ENCODE measurements at places on chromosomes 12 and 14.

GRCh38 chr12:44286336-44286735, 450.5 kb downstream of the TMEM117 start:
- DNase-seq, result no peak

- no peak for DNase-seq
Observed at GRCh38 chr12:109069307-109070271, 17.2 kb downstream of the USP30 start.

- no peak for DNase-seq
Observed at GRCh38 chr14:28344381-28344780, 422.2 kb upstream of the FOXG1 start.

DNA sequence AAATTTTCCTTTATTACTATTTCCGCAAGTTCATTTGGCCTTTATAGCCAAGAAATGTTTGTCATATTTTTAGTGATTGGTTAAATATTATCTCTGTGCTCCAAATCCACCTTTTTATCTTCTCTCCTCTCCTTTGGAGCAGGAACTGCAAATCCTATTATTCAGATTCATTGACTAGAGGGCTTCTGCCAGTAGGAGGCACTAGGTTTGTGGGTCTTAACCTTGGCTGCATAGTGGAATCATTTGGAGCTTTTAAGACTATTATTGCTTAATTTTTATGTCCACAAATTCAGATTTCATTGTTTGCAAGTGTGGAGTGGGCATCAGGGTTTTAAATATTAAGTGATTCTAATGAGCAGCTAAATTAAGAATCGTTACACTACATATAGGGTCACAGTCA, 75.3 kb upstream of the SYT10 start:
- no peak for DNase-seq

DNA sequence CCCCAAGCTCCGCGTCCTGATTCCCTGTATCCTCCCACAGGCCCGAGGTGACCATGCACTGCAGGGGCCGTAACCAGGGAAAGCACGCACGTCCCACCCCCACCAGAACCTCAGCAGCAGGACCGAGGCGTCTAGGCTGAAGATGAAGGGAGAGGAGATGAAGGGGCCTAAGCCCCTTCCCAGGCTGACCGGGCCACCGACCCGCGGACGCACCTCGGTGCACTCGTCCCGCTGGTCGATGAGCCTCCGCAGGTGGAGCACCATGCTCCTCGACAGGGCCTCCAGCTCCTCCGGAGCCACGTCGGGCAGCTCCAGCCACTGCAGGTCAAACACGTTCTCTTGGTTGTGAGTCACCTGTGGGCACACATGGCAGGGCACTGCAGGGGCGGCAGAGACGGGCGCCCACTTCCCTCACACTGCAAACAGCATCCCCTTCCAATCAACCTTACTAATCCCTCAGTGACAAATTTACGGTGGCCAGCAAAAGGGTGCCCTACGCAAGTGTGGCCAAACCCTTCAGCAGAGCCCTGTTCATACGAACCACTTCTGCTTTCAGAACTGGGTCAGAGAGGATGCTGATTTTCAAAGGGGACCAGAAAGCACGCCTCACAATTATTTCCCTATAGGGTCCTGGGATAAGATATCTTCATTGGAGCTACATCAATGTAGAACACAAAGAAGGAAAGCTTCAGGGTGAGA, 77.8 kb downstream of the CCDC88C start:
- no peak for DNase-seq

DNA sequence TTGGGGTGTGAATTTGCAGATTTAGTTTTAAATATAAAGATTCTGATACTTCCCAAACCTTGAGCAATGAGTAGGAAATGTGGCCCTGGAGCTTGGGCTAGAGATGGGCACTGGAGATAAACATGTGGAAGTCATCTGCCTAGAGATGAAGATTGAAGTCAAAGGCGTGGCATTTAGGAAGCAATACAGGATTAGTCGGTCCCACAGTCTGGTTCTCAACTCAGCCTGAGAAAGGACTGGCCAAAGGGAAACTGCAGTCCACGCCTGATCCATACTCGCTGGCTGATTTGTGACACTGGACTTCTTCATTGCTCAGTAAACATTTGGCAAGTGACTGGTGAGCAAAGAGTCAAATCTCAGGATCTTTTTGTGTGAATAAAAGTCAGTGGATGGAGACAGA, 268.2 kb upstream of the ATP2B1 start:
- no peak for DNase-seq

GRCh38 chr12:8047842-8048241, 15.3 kb downstream of the FOXJ2 start:
- DNase-seq, result no peak

GRCh38 chr12:47556261-47557030, 149.4 kb downstream of the RPAP3 start:
- DNase-seq, result no peak

GRCh38 chr14:41297576-41298327, 308.9 kb upstream of the LRFN5 start:
- DNase-seq, result no peak

DNA sequence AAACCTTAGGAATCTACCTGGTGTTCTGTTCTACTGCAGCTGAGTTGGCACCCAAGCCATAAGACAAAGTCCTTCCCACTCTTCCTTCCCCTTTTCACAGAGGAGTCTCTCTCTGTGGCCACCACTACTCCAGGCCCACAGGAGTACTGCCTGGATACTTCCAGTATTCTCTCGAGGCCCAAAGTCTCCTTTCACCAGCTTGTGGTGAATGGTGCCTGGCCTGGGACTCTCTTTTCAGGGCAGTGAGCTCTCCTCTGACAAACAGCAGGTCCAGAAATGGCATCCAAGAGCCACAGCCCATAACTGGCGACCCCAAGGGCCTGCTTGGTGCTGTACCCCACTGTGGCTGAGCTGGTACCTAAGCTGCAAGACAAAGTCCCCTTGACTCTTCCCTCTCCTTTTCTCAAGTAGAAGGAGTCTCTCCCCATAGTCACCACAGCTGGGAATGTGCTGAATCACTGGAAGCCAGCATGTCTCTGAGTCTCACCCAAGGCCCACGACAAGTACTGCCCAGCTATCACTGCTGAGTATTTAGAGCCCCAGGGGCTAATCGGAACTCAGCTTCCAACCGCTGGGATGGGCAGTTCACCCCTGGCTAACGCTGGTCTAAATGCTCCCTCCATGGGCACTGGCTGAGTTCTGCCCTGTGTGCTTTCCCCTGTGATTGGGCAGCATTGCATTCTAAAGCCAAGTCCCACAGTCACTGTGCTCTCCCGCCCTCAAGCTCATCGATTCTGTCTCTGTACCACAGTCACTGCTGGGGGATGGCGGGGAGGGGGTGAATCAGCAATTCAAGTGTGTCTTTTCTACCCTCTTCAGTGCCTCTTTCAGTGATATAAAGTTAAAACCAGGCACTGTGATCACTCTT, 6.1 kb downstream of the A2ML1 start:
- DNase-seq, result no peak

DNA sequence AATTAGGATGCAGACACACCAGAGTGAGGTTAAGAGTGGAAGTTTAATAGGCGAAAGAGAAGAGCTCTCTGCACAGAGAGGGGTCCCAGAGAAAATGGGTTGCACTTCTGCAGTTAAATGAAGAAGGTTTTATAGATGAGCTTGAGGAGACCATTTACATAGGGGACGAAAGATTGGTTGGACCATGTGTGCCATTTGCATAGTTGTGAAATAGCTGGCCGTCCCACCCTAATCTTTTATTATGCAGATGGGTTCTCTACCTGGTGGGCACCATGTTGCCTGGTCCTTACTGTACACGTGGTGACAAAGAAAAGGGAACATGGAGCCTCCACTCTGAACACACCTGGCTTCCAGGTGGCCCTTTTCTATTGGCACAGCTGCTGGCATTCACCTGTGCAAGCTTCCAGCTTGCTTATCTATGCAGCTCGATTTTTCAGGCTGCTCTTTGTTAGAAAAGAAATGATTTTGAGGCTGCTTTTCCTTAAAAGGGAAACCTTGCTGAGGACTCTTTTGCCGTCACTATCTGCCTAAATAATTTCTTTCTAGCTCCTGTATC, 67.1 kb upstream of the SRSF5 start:
- no peak for DNase-seq

DNA sequence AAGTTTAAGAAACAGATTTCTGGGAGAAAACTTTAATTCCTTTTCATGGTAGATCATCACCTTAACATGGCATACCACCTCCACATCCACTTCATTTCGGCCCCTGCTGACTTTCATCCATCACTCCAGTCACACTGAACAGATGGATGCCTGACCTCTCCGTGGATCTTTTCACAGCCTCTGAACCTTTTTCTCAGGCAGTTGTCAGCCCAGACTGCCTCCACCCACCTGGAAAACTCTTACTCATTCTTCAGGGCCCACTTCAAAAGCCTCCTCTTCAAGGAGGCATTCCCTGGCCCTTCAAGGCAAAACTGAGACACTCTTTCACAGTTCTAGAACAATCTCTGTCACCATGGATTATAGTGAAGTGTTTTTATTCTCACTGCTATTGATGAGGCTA, 52.9 kb downstream of the GXYLT1 start:
- no peak for DNase-seq

DNA sequence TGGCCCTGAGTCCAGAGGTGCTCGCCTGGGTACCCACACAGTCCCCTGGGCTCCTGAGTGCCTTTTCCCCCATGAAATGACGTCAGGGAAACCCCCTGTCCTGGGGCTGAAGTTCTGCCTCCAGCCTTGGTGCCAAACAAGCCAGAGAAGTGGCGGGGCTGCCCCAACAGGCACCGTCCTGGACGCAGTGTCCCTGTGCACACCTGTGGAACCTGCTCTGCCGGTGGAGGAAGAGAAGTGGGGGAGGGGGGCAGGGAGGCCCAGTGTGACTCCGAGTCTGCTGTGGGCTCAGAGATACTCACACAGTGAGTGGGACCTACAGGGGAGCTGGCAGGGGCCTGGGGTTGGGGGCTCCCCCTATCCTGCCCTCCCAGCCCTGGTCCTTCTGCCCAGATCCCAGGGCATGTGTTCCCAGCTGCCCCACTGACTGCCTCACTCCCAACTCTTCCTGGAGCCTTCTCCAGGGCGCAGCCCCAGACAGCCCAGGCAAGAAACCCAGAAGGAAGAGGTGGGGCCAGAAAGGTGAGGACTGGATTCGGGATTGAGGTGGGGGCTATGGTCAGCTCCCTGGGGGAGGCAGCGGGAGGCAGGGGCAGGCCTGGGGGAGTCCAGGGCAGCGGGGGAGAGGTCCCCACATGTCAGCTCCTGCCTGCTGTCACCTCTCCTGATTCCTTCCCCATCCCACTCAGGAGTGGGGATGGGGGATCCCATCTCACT, 24.7 kb downstream of the CCDC85C start:
- no peak for DNase-seq

DNA sequence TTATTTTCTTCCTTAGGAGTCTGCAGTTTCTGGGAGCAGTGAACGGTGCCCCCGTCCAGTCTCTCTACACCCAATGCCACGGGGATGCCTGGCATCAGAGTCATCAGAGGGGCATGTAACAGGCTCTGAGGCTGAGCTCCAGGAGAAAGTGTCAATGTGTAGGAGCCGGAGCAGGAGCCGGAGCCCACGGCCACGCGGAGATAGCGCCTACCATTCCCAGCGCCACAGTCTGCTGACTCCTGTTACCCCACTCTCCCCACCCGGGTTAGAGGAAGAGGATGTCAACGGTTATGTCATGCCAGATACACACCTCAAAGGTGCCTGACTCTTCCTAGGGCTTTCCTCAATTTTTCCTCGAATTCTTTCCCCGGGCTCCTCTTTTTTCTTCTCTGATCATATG, 3.3 kb upstream of the PA2G4 start:
- no peak for DNase-seq

DNA sequence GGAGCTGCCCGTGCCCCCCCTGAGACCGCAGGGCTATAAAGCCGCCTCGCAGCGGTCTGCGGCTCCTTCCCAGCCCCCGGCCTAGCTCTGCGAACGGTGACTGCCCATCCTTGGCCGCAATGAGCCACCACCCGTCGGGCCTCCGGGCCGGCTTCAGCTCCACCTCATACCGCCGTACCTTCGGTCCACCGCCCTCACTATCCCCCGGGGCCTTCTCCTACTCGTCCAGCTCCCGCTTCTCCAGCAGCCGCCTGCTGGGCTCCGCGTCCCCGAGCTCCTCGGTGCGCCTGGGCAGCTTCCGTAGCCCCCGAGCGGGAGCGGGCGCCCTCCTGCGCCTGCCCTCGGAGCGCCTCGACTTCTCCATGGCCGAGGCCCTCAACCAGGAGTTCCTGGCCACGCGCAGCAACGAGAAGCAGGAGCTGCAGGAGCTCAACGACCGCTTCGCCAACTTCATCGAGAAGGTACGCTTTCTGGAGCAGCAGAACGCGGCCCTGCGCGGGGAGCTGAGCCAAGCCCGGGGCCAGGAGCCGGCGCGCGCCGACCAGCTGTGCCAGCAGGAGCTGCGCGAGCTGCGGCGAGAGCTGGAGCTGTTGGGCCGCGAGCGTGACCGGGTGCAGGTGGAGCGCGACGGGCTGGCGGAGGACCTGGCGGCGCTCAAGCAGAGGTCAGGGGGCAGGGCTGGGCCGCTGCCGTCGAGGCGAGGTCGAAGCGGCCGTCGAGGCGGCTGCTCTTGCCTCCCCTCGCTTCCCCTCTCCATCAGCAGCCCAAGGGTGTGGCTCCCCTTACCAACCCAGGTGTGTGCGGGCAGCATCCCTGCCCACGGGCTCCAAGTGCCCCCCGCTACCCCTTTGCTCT, at the start of gene PRPH:
TSS of gene PRPH (plus strand) at position 66 of the 855 bp plus-strand sequence. CDS start at position 120, 54 bp downstream.
- DNase-seq, result no peak
